ENCODE measurements at places on chromosomes 16 and 17.

GRCh38 chr16:70638814-70639792 lies 7.3 kb upstream of the IL34 start:
- no peak for DNase-seq
- H3K27ac ChIP-seq, result no peak overlapping the region
- H3K4me1 ChIP-seq, result peaks cover 5% of the 10 kb centered on the region
- H3K36me3 ChIP-seq, result no peaks in the 10 kb centered on the region
- H3K27me3 ChIP-seq, result no peaks in the 10 kb centered on the region
- H3K4me3 ChIP-seq, result no peak overlapping the region

DNA sequence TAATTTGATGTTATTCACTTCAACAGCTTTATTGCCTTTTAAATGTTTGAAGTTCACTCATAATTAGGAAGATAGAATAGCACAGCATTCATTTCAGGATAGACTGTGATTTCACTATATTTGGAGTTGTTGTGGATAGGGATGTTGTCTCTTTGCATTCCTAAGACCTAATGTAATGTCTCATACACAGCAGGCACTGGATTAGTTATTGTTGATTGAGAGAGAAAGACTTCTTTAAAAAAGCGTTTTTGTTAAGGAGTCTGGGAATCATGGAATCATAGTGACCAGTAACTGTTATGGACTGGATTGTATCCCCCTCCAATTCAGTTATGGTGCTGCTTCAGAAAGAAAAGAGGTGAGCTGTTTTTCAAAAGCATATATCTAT lies 122.0 kb downstream of the USP22 start:
- no peak overlapping the region for H3K4me3 ChIP-seq
- no peaks in the 10 kb centered on the region for H3K4me1 ChIP-seq
- H3K27me3 ChIP-seq, result no peaks in the 10 kb centered on the region
- peak overlapping the region; percentile 61 for H3K27ac ChIP-seq

GRCh38 chr17:78526231-78527025 lies 50.8 kb downstream of the DNAH17 start:
- H3K4me3 ChIP-seq, result no peak overlapping the region

GRCh38 chr17:42678951-42679491 lies 2.2 kb upstream of the PLEKHH3 start:
- H3K27ac ChIP-seq, result peak overlapping the region; percentile 99
- H3K4me1 ChIP-seq, result no peaks in the 10 kb centered on the region
- no peaks in the 10 kb centered on the region for H3K27me3 ChIP-seq
- peak; percentile 68 for DNase-seq
- H3K36me3 ChIP-seq, result no peaks in the 10 kb centered on the region
- peak overlapping the region; percentile 66 for H3K4me3 ChIP-seq
